ENCODE measurements at places on chromosomes 2 and 18. TPM values are rescaled to one million over a fixed set of nuclear protein-coding genes. Genes with fewer than 3 reads are reported as not detected.

The CHST9 gene
- total RNA-seq = 2.0 TPM

The MOCOS gene
- total RNA-seq = 0.33 TPM

The TUBA3E gene
- total RNA-seq = 47.1 TPM

The GPR75 gene
- 0.82 TPM for total RNA-seq

The CYBRD1 gene
- 48.4 TPM for total RNA-seq

The CTNNA2 gene
- not detected for total RNA-seq

The CROCC2 gene
- not detected for total RNA-seq

The ZNF521 gene
- total RNA-seq = 10.3 TPM

The GREB1 gene
- 7.8 TPM for total RNA-seq

The COPS9 gene
- 190 TPM for total RNA-seq

The CYTIP gene
- total RNA-seq = 0.82 TPM

The PLCL1 gene
- total RNA-seq = 78.6 TPM

The PRSS56 gene
- total RNA-seq = not detected

The DSG4 gene
- not detected for total RNA-seq

The PTCD3 gene
- total RNA-seq = 158 TPM

The CELF4 gene
- total RNA-seq = 0.60 TPM

The FIGN gene
- 12.9 TPM for total RNA-seq

The ARHGAP15 gene
- total RNA-seq = 7.0 TPM

The ANKRD29 gene
- 9.2 TPM for total RNA-seq

The HOXD12 gene
- total RNA-seq = not detected

The EHBP1 gene
- total RNA-seq = 20.4 TPM

The GPR55 gene
- total RNA-seq = not detected

The CXCR1 gene
- total RNA-seq = 0.44 TPM

The MLPH gene
- total RNA-seq = 73.5 TPM

The NCK2 gene
- total RNA-seq = 24.7 TPM

The PDE1A gene
- total RNA-seq = 17.3 TPM

The PPP4R3B gene
- 22.9 TPM for total RNA-seq

The GBX2 gene
- total RNA-seq = not detected

The UGT1A10 gene
- total RNA-seq = not detected

The CAPN13 gene
- total RNA-seq = not detected

The EIPR1 gene
- 12.2 TPM for total RNA-seq

The PROKR1 gene
- not detected for total RNA-seq

The EFR3B gene
- total RNA-seq = 8.7 TPM

The C1QL2 gene
- total RNA-seq = not detected

The IL36RN gene
- total RNA-seq = not detected

The KANSL3 gene
- 31.7 TPM for total RNA-seq

The LCT gene
- not detected for total RNA-seq

The ACVR1C gene
- 0.36 TPM for total RNA-seq

All from left ventricle myocardium inferior (tissue), 1 donor.